Skeletal muscle tissue (tissue), 5 donors: ENCODE measurements at places on chromosomes 4 and X. TPM values are rescaled to one million over a fixed set of nuclear protein-coding genes. Genes with fewer than 3 reads are reported as not detected.

The MXRA5 gene
- 34.4 TPM for total RNA-seq

The LAGE3 gene
- 12.0 TPM for total RNA-seq

The HMX1 gene
- total RNA-seq: not detected

The SMIM10 gene
- 2.1 TPM for total RNA-seq

The LRIT3 gene
- under 0.01 TPM for total RNA-seq

The PNCK gene
- not detected for total RNA-seq

The FGF13 gene
- 48.5 TPM for total RNA-seq

The IL13RA2 gene
- total RNA-seq: 1.0 TPM

The SETD7 gene
- total RNA-seq: 59.0 TPM

The IL13RA1 gene
- 26.1 TPM for total RNA-seq

The NUP62CL gene
- 1.6 TPM for total RNA-seq

The TBL1X gene
- total RNA-seq: 6.3 TPM

The PITX2 gene
- 16.2 TPM for total RNA-seq

The CWH43 gene
- total RNA-seq: not detected

The TREX2 gene
- 3.7 TPM for total RNA-seq

The SMR3B gene
- not detected for total RNA-seq

The GYPB gene
- 30.3 TPM for total RNA-seq

The QRFPR gene
- 0.52 TPM for total RNA-seq

The COL4A6 gene
- total RNA-seq: 1.0 TPM

The GAGE12G gene
- total RNA-seq: not detected

The PDZD4 gene
- total RNA-seq: 2.6 TPM

The F8A1 gene
- total RNA-seq: 2.6 TPM

The PNMA6A gene
- total RNA-seq: 3.7 TPM

The GPR78 gene
- total RNA-seq: 0.52 TPM

The CSN1S1 gene
- not detected for total RNA-seq

The MAGEA4 gene
- not detected for total RNA-seq

The AADAT gene
- total RNA-seq: 2.1 TPM

The CACNA1F gene
- not detected for total RNA-seq

The NSUN7 gene
- 2.6 TPM for total RNA-seq

The PCDH10 gene
- total RNA-seq: 0.52 TPM
